ENCODE measurements at places on chromosomes 16 and 17. TPM values are rescaled to one million over a fixed set of nuclear protein-coding genes. Genes with fewer than 3 reads are reported as not detected.

The KDM6B gene
- total RNA-seq: 22.9 TPM

The KIAA0753 gene
- 6.2 TPM for total RNA-seq

The PRRT2 gene
- total RNA-seq: 1.2 TPM

The G6PC1 gene
- not detected for total RNA-seq

The MYH2 gene
- not detected for total RNA-seq

The OTOP3 gene
- not detected for total RNA-seq

The CTF1 gene
- total RNA-seq: 1.8 TPM

- H3K36me3 ChIP-seq: no peaks in the 10 kb centered on the region
- H3K27ac ChIP-seq: no peak overlapping the region
- no peak overlapping the region for H3K4me3 ChIP-seq
- DNase-seq: no peak
These were observed 6.6 kb downstream of the KRT39 start for GRCh38 chr17:40960144-40960543.

DNA sequence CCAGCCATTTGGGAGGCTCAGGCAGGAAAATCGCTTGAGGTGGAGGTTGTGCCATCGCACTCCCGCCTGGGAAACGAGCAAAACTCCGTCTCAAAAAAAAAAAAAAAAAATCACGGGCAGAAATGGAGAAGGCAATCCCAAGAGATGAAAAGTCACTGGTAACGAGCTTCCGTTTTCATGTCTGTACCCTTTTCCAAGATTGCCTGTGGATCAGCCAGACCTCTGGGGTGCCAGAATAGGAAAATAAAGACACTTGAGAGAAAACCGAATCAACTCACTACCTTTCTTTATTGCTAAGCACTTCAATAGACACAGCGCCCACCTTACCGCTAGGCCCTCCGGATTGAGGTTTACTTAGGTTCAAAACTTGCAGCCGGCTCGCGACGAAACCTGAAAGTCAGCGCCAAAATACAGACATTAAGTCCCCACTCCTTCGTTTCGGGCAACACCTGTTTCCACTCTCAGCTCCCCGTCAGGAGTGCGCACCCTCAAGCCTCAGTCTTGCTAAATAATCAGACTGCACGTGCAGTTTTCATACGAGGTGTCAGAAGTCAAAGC lies 970 bp upstream of the TRAF7 start:
- DNase-seq: no peak
- no peaks in the 10 kb centered on the region for H3K27me3 ChIP-seq
- peak overlapping the region; percentile 82 for H3K27ac ChIP-seq
- H3K36me3 ChIP-seq: peaks cover 55% of the 10 kb centered on the region
- H3K4me3 ChIP-seq: peak overlapping the region; percentile 55

DNA sequence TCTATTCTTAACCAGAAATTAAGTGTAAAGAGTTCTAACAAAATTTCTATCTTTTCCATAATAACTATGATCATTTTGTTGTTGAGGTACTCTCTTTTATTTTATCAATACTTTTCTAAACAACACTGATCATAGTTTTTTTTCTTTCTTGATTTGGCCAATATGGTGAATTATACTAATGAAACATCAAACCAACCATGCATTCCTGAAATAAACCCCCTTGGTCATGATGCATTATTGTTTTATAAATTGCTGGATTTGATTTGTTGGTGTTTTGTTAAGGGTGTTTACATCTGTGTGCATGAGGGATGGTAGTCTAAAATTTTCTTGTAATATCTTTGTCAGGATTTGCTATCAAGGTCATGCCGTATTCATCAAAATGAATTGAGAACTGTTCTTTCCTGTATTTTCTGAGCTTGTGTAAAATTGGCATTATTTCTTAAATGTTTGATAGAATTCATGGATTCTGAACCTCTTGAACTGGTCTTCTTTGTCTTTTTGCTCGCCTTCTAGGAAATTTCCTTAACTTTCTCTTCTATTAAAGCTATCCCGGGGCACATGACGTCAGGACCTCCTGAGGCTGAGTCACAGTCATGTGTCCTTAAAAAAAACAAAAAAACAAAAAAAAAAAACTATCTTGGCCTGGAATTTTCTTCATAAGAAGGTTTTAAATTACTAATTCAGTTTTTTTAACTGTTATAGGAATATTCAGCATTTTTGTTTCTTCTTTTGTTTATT lies 3.9 kb upstream of the TRIM25 start:
- no peaks in the 10 kb centered on the region for H3K36me3 ChIP-seq
- no peaks in the 10 kb centered on the region for H3K27me3 ChIP-seq
- no peak for DNase-seq
- H3K4me1 ChIP-seq: peaks cover 18% of the 10 kb centered on the region
- no peak overlapping the region for H3K27ac ChIP-seq

DNA sequence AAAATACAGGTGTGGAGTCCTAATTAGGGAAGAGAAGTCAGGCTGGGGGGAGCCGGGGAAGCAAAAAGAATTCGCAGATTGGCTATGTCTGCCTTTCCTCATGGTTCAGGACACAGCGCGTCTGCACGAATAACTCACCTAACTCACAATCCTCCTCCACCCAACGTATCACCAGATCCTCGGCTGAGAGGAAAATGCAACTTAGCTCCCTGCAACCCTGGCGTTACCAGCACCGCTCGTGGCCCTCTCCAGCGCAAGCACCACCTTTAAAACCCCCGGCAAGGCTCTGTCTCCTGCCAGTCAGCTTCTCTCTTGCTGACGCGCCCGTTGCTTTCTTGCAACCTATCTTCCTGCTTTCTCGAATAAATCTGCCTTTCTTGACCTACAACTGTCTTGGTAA lies 49.8 kb upstream of the METRNL start:
- peaks cover 13% of the 10 kb centered on the region for H3K36me3 ChIP-seq
- no peak for DNase-seq
- no peak overlapping the region for H3K4me3 ChIP-seq
- no peaks in the 10 kb centered on the region for H3K27me3 ChIP-seq

- H3K27ac ChIP-seq: no peak overlapping the region
- no peaks in the 10 kb centered on the region for H3K4me1 ChIP-seq
- DNase-seq: no peak
- no peaks in the 10 kb centered on the region for H3K36me3 ChIP-seq
- H3K4me3 ChIP-seq: no peak overlapping the region
These were observed 211.3 kb downstream of the CA10 start for GRCh38 chr17:51947160-51947735.

GRCh38 chr16:58421529-58421928 lies 29.3 kb downstream of the GINS3 start:
- H3K4me1 ChIP-seq: peaks cover 4% of the 10 kb centered on the region
- DNase-seq: no peak
- no peak overlapping the region for H3K4me3 ChIP-seq
- H3K27me3 ChIP-seq: peaks cover 19% of the 10 kb centered on the region
- H3K36me3 ChIP-seq: no peaks in the 10 kb centered on the region

GRCh38 chr17:13016881-13017654 lies 759 bp downstream of the ELAC2 start:
- H3K27ac ChIP-seq: peak overlapping the region; percentile 83
- peaks cover 6% of the 10 kb centered on the region for H3K4me1 ChIP-seq
- peak overlapping the region; percentile 75 for H3K4me3 ChIP-seq
- H3K27me3 ChIP-seq: no peaks in the 10 kb centered on the region
- H3K36me3 ChIP-seq: peaks cover 47% of the 10 kb centered on the region
